ENCODE measurements at places on chromosomes 1 and 21.

DNA sequence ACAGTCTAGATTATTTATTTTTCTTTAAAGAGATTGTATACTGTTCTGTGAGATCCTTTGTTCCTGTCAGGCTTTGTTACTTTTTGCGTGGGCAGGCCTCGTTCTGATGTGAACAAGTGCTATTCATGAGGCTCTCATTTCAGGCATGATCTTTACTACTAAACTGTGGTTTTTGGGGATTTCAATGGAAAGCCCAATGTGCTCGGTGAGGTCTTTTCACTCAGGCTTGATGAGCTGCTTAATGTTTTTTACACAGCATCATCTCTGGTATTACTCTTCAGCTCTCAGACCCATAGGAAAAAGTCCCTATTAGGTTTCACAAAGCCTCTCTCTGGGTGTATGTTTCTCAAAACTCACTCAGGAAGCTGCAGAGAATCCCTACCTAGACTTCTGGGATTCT, 419.4 kb downstream of the GPATCH2 start:
- DNase-seq: no peak

- peak; percentile 25 for DNase-seq
Measured at GRCh38 chr1:89986020-89986419, 8.9 kb upstream of the ZNF326 start.

GRCh38 chr1:221335161-221336101, 406.5 kb downstream of the DUSP10 start:
- DNase-seq: peak; percentile 33

DNA sequence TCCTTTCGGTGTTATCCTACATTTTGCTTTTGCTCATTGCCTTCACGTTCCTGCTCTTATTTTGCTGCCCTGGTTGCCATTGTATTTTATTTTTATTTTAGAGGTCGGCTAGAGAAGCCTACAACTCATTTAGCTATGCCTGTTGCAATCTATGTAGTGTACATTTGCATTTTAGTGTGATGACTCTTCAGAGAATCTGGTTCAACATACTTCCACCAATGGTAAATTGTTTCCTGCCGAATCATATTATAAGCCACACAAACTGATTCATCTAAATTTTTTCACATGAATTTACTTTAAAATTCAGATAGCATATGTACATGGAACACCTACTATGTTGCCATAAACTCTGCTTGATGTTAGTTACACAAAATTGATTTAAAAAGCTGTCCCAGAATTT, 1596.9 kb downstream of the PLA2G4A start:
- DNase-seq: no peak

DNA sequence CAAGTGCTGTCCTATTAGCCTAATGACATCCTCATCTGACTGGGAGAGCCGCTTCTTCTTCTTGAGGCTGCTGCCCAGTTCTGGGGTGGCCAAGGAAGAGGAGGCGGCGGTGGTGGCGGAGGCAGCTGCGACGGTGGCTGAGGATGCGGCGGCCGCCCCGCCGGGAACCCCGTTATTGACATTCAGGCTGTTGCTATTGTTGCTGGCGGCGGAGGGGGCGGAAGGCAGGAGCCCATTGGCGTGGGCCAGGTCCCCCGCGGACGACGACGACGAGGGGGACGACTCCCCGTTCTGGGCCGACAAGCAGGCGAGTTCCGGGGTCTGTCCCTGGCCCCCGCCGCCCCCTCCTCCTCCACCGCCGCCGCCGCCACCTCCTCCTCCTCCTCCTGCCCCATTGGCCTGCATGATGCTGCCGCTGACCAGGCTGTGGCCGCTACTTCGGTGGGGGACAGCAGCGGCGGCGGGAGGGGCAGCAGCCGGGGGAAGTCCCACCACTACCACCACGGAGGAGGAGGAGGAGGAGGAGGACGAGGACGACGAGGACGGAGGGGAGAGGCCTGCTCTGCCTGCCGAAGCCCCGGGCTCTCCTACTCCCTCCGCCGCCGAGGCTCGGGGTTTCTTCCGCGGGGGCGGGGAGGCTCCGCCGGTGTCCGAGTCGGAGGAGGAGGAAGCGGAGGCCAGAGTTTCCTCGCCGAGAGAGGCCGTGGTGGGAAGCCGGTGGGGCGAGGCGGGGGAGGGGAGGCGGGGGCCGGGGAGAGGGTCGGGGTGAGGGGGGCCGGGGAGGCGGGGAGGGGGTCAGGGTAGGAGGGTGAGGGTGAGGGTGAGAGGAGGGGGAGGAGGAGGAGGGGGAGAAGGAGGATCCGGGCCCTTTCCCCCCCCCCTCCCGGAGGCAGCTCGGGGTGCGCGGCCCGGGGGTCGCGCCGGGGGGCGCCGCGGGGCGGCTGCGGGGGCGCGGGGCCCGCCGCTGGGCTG, 610 bp downstream of the WDR26 start:
- no peak for DNase-seq

Data from Jurkat, Clone E6-1 (cell line).